NCI-H1694 (cell line): ENCODE measurements at places on chromosomes 7 and 10.

GRCh38 chr10:114131094-114131493 lies 42.9 kb downstream of the CCDC186 start:
- no peak for DNase-seq

DNA sequence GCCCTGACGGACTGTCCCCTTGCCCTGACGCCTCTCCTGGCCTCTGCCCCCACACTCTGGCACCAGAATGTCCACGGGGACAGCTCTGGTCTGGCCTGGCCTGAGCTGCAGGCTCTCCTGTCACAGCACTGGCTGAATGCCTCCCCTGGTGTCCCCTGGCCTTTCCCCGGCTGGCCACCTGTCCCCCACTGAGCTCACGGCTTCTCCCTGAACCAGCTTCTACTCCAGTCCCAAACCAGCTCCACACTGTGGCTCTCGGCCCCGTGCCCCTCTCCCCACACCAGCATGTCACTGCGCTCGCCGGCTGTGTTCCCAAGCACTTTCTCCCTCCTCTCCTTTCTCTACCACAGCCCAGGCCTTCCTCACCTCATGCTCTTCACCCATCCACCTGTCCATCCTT lies 386.4 kb downstream of the DNAJB6 start:
- DNase-seq = no peak

DNA sequence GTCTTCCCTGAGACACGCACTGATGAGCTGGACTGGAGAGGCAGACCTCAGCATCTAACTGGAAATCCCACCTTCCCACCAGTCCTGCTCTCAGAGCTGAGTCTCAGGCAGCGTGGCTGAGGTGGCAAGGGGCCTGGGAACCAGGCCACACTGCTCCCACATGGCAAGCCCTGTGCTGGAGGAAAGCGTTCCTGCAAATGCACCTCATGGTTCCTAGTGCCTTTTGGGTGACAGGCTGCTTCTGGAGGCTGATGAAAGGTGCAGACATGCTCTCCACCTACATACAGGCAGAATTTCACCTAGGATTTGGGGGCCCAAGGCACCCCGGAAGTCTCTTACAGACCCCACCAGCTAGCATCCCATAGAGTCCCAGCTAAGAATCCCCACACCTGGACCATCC lies 432.9 kb upstream of the FOXK1 start:
- DNase-seq = no peak

- DNase-seq = no peak
These were observed 196.7 kb downstream of the KLF6 start for GRCh38 chr10:3588346-3588745.

DNA sequence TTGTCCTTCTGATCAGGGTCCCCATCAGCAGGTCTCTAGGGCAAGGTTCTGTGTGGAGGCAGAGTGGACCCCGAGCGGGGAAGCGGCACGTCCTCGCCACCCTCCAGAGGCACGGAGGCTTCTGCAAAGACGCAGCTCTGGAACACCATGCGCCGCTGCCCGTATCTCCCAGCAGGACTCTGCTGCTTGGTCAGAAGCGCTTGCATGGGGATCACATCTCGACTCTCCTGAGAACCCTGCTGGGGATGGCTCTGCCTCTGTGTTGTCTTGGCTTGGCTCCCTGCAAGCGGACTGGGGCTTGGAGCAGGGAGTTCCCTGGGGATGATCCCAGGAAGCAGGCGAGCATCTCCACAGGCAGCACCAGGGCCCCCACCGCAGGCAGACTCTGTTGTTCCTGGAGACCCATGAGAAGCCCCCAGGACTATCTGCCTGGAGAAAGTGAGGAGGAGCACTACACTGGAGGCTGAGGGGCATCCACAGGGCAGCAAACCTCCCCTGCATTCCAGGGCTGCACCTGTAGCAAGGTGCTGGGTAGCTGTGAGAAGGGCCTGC lies 520.5 kb downstream of the GLRX3 start:
- DNase-seq = no peak

- DNase-seq = no peak
These were observed 367.6 kb downstream of the HGF start for GRCh38 chr7:81402227-81402626.

DNA sequence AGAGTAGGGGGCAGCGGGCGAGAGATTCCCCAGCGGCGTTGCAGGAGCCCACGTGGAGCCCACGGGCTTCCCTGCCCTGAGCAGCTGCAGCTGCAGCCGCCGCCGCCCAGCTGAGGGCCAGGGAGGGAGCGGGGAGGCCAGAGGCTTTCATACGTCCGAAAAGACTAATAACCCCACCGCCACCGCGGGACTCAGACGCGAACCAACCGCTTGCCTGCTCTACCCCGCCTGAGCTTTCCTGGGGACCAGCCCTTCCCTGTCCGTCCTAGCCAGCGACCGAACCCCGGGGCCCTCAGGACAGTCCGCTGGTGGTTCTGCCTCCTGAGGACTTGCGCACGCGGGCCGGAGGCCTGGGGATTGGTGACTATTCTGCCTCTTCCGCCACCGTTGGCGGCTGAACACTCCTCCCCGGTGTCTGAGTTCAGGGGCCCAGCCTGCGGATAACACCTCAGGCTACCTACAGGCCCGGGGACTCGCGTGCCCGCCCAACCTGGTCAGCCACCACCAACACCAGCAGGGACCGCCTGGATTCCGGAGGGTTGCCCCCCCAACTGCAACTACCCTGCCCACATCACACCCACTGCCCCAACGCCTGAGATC lies 18.4 kb downstream of the IFT22 start:
- no peak for DNase-seq

GRCh38 chr10:30999070-30999712 lies 32.5 kb downstream of the ZNF438 start:
- no peak for DNase-seq

DNA sequence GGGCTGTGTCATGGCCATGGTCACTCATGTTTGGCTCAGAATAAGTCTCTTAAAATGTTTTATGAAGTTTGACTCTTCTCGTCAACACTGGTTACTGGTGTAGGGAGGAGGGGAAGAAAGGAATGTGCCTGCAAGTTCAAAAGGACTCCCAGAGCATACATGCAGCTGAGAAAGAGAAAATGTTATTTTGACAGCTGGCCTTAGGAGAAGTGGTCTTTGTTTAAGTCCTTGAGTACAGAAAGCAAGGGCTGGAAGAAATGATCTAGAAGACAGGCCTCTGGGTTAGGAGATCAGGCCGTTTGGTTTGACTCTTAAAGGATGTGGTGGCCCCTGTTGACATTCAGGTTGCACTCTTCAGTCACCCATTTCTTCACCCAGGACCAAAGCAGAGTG lies 245.5 kb downstream of the REEP3 start:
- DNase-seq = no peak

DNA sequence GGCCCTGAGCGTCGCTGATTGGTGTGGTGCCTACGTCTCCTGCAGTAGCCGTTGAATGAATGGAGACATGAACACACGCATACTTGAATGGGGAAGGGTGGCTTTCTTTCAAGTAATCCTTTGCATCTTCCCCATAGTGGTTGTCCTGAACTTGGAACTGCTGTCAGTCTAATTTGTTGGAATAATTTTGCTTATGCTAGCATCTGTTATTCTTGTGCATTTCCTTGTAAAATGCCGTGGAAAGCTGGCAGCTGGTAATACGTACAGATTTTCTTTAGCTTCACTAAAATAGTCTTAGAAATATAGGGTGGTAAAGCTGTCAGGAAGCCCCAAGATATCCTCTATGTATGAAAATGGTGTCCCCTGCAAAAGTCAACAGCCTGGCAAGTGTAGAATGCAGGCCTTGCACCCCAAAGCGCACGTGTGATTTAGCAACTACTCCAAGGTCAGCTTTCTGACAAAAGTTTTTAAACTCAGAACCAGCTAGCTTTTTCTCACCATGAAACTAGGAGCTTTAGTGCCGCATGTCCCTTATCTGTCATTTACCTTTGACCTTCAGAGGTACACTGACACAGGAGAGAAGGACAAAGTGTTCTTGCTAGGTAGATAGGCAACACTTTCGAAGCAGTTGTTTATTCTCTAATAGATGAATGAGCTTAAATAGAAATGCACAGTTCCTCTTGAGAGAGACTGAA lies 70.8 kb downstream of the RBM33 start:
- DNase-seq = no peak

DNA sequence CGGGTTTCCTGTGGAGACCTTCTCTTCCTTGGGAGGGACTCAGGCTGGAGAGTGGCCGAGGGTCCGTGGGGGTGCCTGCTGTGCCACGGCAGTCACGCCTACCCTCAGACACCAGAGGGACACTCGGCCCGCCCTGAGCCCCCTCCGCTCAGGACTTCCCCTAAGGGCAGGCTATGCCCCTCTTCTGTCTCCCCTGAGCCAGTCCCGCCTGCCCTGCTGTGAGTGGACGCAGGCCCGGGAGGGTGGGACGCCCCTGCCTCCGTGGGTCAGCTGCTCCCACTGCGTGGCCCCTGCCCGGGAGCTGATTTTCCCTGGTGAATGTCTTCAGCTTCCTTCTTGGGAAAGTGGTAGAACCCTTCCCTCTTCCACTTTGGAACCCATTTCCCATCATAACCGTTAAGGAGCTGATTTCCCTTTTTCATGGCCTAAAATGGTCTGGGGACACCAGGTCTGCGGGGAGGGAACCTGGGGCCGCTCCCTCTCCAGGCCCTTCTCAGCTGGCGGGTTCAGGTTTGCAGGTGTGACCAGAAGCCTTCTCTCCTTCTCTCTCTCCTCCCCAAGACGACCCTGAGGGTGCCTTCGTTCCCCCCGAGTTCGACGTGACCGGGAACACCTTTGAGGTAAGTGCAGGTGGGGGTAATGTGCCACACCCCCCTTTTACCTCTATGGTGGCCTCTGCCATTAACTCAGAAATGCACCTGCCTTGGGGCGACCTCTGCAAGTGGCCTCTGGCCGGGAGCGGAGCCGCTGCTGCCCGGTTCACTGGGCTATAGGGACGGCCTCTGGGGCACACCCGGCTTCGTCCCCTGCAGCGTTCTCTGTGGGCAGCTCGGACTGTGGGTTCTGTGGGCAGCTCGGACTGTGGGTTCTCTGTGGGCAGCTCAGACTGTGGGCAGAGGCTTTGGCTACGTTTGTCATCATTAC lies 7.9 kb downstream of the KNDC1 start:
- no peak for DNase-seq

- DNase-seq = no peak
These were observed 3.6 kb upstream of the FAM53B start for GRCh38 chr10:124747745-124748144.

DNA sequence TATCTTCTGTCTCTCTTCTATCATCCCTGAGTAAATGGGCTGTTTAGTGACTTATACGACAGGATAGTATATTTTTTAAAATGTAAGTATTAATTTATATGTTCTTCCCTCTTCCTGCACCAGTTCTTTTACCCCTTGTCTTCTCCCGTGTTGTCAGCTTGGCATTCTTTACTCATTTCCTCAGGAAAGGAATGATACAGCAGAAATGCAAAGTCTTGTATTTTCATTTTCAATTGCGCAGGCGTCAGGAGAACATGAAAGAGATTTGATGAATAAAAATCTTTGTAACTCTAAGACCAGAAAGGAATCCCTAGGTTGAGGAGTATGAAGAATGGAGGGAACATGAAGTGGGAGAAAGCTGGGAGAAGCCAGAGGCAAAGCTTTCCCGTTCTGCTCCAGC lies 18.8 kb upstream of the VPS41 start:
- DNase-seq = no peak

GRCh38 chr7:42471573-42472174 lies 234.7 kb upstream of the GLI3 start:
- DNase-seq = no peak

GRCh38 chr7:158950914-158951635 lies 94.7 kb downstream of the DYNC2I1 start:
- no peak for DNase-seq

DNA sequence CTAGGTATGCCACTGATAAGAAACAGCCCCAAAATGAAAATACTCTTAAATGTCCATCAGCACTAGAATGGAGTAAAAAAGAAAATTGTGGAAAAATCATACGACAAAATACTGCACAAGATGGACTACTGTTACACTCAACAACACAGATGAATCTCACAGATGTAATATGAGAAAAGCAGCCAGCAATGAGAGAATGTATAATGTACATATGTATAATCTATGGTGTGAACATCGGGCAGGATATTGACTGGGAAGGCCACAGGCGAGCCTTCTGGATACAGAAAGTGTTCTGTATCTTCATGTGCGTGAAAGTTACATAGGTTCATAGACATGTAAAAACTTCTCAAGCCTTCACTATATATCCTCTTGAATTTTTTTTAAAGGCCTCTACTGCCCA lies 212.6 kb downstream of the PARD3 start:
- DNase-seq = no peak

DNA sequence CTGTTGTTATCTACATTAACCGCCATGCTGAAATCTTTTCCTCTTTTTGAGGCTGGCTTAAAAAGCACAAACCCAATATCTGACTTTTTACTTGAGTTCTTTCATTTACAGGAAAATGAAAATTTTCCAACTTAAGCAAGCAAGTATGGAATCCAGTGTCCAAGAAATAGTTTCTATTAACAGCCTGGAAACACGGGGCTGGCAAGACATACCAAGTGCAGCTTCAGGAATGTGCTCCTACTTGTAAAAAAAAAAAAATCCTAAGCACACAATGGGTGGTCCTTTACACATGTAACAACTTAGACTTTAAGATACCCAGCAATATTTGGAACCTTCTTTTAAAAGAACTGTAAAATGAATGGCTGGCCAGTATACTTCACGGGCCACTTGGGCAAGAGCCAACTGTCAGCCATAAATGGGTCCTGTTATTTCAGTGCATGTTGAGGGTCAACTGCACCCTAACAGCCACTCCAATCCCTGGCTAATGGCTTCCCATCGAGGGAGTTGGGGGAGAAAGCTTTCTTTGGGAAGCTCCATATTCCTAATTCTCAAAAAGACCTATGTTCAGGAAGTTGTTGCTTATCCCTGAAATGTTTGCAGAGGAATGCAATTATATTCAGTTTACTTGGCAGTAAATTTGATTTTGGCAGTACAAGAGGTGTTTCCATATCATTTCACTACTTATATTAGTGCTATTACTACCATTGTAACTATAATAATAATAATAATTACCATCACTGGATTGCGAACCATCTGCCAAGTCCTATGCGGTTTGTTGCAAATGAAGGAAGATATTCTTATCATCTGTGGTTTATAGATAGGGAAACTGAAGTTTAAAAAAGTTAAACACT lies 236.4 kb upstream of the TMEM72 start:
- no peak for DNase-seq

DNA sequence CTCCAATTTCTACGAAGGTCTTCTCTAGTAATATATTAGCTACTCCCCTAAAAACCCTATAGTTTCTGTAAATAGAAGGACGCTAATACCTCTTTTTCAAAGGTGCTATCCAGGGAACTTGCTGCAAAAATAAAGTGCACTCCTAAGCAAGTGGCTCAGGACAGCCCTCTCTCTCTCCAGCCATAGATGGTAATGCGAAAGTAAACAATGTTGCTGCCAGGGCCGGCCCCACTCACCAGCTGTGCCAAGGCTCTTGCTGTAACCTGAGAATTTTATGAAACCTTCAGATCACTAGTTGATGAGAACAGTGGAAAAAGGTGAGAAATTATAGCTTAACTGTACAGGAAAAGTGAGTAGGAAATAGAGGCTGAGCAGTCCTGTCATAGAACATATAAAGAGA lies 10.9 kb upstream of the TAS2R39 start:
- DNase-seq = no peak

DNA sequence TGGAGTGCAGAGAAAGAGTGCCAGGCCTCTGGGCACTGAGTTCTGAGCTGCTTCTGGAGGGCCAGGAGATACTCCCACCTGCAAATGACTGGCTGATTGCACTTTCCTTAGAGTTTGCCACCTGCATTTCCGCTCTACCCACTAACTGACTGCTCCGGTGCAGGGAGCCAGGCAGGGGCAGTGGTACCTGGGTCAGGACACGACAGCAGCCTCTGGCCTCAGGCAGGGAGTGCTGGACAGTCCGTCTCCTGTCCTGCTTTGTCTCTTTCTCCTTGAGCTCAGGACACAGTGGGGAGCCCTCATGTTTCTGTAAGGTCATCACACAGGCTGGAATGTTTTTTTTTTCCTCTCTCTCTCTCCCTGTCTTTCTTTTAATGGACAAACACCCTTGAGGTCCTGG lies 252.0 kb downstream of the DPP6 start:
- DNase-seq = no peak
